HTR-8/SVneo (cell line): ENCODE measurements at places on chromosomes 16 and 17.

GRCh38 chr17:34886831-34887230 is 74.4 kb downstream of the CCT6B start:
- DNase-seq = no peak

GRCh38 chr16:75099738-75100602 is 16.6 kb downstream of the LDHD start:
- DNase-seq = no peak

DNA sequence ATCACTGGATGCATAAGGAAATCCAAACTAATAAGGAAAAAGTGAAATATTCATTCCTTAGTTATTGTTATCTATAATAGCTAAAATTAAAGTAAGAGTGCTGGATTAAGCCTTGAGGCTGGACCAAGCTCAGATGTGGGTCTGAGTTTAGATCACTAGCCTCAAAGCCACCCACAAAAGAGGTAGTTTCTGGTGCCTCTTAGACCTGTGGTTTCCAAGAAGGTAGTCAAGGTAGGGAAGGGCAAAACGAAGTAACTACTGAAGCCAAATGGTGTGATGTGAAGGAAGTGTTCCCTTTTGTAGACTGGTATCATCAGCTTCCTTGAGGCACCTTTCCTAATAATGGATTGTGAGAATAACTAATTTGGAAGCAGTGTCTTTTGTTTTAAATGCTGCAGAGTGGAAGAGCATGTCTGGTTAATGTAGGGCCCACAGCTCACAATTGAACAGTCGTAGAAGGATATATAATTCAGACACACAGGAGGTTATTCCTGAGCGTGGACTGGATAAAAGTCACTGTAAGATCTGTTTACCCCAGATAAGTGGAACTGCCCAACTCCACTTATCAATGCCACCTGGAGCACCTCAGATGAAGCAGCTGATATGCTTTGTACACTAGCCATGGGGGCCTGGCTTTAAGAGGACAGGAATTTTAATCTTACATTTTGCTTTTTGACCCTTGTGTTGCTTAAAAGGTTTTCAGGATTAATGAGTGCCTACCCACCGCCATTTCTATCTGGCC is 31.7 kb upstream of the LCMT1 start:
- no peak for DNase-seq

DNA sequence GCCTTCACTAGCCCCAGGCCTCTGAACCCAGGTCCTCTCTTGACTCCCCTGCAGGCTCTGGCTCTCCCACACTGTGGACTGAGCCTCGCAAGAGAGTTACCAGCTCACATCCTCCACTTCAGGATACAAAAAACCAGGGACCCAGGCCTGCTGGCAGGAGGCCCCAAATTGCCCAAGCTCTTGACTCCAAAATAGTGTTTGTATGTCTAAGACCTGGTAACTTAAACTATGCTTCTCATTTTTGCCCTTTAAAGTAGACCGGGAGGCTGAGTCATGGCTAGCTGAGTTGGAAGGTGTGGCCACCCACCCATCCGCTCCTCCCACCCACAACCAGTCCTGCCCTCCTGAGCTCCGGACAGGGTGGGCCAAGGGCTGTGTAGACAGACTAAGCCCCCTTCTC is 250.0 kb downstream of the SOX9 start:
- DNase-seq = no peak

DNA sequence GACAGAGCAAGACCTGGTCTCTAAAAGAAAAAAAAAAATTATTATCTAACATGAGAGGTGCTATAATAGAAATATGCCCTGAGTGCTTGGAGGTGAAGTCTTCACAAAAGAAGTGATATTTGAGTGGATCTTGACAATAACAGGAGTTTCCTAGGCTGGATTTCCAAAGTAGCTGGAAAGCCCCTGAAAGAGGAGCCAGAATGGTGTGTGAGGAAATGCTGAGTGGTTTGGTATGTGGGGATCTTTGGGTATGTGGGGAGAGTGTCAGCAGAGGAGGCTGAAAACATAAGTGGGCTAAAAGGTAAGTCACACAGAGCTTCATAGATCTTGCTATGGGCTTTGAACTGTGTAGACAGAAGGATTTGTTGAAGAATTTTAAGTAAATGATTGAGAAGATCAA is 100.1 kb downstream of the YPEL2 start:
- DNase-seq = no peak

GRCh38 chr17:80611816-80612215 is 67.2 kb downstream of the RPTOR start:
- no peak for DNase-seq

DNA sequence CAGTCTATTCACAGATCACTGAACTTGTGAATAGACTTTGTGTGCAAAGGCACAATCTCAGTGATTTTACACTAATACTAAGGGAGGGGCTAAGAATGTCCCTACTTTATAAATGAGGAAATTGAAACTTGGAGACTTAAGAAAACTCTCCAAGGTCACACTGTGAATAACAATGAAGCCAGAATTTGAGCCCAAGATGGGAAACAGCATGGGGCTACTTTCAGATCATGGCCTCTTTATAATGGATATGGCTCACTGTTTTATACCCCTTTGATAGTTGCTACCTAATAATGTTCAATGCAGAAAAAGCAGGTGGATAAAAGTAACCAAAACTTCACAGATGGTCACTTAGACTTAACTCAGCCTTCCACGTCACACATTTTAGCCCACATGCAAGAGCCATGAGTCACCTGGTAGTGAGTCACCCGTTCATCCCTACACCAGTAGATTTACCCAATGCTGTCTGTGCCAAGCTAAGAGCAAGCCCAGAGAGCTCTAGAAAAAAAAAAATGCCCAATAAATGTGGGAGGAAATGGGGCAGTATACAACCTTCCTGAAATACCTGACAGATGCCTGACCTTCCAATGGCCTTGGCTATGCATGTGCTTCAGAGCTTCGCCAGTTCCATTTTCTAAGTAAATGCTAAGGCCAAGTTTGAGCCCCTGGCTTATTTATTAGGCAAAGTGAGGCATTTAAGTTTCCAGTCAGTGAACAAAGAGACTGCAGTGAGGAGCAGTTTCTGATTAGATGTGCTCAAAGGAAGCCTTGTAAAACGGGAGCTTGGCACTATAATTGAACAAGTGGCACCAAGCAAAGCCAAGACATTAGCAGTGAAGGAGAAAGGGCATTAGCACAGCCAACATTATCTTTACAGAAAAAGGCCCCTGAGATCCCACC is 219.7 kb downstream of the TMEM114 start:
- DNase-seq = no peak

DNA sequence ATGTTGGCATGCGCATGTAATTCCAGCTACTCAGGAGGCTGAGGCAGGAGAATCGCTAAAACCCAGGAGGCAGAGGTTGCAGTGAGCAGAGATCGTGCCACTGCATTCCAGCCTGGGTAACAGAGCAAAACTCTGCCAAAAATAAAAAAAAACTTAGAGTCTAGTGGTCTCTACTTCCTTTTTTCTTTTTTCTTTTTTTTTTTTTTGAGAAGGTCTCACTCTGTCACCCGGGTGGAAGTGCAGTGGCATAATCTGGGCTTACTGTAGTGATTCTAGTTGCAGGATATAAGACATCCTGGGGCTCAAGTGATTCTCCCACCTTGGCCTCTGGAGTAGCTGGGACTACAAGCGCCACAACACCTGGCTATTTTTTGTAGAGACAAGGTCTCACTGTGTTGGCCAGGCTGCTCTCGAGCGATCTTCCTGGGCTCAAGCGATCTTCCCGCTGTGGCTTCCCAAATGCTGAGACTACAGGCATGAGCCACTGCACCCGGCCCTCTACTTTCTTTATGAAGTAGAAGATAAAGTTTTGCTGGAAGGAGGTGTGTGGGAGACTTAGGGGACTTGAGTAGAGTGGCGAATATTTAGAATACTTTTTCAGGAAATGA is 47.9 kb upstream of the TAOK1 start:
- DNase-seq = no peak

- DNase-seq = peak; percentile 51
These were observed 14.8 kb upstream of the GPATCH8 start for GRCh38 chr17:44518032-44518431.
